ENCODE measurements at places on chromosomes 6 and 20. TPM values are rescaled to one million over a fixed set of nuclear protein-coding genes. Genes with fewer than 3 reads are reported as not detected.

- no peak for DNase-seq
These were observed 531.5 kb downstream of the EPHA7 start for GRCh38 chr6:92887871-92888270.

GRCh38 chr6:154696661-154697060, 36.6 kb upstream of the SCAF8 start:
- DNase-seq, result no peak

ZC2HC1B gene
- total RNA-seq, result 0.24 TPM

- peak; percentile 7 for DNase-seq
These were observed 37.8 kb downstream of the HFE start for GRCh38 chr6:26124781-26125685.

- no peak for DNase-seq
These were observed 58.2 kb upstream of the TRAF3IP2 start for GRCh38 chr6:111663692-111664564.

- DNase-seq, result no peak
These were observed 659 bp downstream of the SLC35F1 start for GRCh38 chr6:117907601-117908245.

RFX6 gene
- not detected for total RNA-seq

GRCh38 chr6:14621518-14621917, 503.9 kb downstream of the CD83 start:
- no peak for DNase-seq

DNA sequence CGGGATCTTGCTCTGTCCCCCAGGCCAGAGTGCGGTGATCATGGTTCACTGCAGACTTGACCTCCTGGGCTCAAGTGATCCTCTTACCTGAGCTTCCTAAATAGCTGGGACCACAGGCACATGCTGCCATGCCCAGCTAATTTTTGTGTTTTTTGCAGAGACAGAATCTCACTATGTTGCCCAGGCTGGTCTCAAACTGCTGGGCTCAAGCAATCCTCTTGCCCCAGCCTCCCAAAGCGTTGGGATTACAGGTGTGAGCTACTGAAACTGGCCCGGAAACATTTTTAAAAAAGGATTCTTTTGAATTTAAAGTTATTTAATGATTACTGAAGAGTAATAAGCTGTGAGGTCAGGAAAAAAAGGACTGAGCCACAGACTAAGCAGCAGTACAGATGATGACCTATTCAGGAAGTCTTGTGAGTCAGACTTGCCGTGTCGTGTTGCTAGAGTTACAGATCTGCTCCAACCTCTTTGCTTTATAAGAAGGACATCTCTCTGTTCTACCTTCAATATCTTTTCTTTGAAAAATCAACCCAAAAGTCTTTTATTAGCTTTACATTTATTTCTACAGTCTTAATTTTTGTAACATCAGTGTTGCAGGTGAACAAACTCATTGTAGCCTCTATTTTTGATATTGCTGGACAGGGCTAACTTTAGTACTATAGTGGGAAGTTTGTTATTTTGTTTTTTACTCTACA, 108.7 kb downstream of the NCOA3 start:
- peak; percentile 60 for DNase-seq

GRCh38 chr6:153849072-153849779, 189.8 kb upstream of the OPRM1 start:
- no peak for DNase-seq

PHF10 gene
- 89.3 TPM for total RNA-seq

BPIFB3 gene
- total RNA-seq, result not detected

LRRC73 gene
- total RNA-seq, result 0.12 TPM

DNA sequence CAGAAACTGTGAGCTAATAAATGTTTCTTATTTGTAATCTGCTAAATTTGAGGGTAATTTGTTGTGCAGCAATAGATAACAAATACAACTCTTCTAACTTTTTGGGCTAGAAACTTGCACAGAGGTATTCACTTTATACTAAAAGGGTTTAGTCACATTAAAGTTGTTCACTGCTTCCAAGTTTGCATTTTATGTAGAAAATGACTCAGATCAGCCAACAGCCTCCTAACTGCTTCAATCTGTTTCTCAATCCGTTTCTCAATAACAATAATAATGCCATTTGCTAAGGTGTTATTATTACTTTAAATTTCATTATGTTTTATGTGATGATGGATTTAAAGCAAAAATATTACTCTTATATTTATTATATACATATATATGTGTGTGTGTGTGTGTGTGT, 213.9 kb downstream of the CENPW start:
- no peak for DNase-seq

GRCh38 chr6:73688351-73688750, 7.7 kb upstream of the CD109 start:
- no peak for DNase-seq

- DNase-seq, result no peak
These were observed 34.9 kb downstream of the SHLD1 start for GRCh38 chr20:5785146-5785545.

NKAIN4 gene
- total RNA-seq, result not detected

DNA sequence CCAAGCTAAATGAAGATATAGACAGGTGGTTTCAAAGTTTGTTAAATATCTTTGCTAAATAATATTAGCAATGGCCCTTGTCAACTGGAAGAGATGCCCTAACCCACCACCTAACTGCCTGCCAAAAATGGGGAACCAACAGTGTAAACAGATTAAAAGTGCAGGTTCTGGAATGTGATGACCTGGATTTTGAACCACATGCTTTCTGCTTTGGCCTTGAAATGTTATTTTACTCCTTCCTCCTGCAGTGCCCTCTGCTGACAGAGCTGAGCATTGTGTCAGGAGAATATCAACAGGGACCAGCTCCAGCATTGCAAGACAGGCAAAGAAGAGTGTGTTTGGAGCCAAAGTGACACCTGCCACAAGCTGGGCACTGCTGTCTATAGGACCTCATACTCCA, 226.6 kb downstream of the MYLK4 start:
- no peak for DNase-seq

DNA sequence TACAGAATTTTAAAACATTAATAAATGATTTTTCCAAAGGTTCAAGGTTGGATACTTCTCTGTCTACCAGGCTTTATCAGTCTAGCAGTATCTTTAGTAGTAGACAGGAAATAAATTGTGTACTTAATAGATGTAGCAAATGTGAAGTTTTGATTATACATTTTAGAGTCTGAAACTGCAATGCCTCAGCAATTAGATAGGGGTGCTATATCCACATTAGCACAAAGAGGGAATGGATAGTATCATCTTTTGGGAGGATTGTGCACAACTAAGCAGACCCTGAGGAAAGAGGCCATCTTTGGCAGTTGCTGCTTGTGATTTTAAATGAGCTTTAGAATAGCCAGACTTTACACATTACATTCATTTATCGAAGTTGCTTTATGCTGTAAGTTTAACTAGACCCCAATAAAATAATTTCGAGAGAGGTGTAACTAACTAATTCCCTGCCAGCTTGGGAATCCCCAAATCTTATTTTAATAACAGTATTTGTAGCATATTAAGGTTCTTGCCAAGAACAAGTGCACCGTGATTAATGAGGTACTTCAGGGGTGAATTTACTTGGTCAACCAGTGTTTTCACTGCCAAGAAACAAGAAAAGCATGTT, 2.8 kb downstream of the KCNQ5 start:
- no peak for DNase-seq

AKAP12 gene
- total RNA-seq, result 0.78 TPM

- no peak for DNase-seq
These were observed 56.5 kb upstream of the PKIB start for GRCh38 chr6:122553697-122554096.

DNA sequence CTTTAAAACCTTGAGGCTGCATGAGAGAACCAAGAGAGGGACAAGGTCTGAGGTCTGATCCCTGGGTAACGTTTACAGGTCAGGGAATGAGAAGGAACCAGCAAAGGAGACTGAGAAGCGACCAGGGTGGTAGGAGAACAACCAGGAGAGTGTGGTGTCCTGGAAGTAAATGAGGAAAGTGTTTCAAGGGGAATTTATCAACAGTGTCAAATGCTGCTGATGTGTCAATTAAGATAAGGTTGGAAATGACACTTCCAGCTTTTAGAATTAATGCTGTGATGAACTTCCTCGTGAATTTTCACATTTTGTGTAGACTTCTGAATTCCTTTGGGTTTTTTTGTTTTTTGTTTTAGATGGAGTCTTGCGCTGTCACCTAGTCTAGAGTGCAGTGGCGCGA, 83.7 kb downstream of the CNBD2 start:
- no peak for DNase-seq

DNA sequence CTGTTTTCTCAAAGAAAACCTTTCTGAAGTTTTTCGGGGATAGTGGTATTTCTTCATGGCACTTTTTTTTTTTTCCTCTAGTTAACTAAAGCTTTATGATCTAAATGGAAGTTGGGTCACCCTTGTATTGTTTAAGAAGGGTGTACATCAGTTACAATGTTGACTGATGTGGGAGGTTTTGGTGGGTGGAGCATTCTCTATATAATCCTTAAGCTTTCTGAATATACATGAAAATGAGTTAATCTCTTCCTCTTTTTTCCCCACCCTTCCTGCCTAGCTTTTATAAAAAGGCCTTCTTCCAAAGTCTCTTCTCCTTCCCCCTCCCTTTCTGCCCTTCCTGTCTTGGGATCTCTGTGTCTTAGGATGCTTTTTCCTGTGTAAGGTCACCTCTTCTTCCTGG, 47.2 kb downstream of the DHX35 start:
- no peak for DNase-seq

GRCh38 chr6:40906759-40907158, 132.3 kb downstream of the UNC5CL start:
- DNase-seq, result no peak

DNA sequence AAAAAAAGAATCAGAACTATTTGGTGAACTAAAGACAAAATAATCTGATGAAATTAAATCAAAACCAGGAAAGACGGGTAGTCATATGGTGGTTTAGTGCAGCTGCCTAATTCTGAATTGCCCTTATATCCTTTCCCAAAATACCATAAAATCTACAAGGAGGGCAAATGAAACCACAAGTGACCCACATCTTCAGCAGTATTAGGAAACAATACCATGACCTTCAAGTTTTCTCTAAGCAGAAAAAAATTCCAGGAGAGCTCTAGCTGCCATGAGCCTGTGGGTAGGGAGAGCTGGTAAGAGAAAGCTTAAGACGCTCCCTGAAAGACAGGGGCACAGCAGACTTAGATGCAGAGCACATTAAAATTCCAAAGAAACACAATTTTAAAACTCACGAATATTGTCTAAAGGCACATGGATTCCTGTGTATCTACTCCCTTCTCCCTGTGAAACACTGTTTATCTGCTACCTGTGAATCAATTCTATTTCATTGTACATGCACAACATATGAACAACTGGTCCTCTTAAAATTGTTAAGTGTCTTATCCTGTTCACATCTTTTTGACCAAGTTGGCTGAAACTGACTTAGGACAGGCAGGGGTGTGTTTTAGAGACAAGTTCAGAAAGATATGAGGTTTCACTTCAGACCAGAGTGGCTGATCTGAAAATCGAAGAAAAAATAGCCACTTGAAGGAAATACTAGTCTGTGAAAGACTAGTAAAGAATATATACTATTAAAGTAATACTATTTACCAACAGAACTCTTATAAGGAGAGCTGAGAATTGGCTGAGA, 153.6 kb upstream of the SHLD1 start:
- no peak for DNase-seq

GRCh38 chr6:40148882-40149573, 214.8 kb upstream of the MOCS1 start:
- no peak for DNase-seq

CDH26 gene
- total RNA-seq, result 0.56 TPM

GRCh38 chr6:104686550-104687175, 173.1 kb downstream of the HACE1 start:
- DNase-seq, result no peak

DNA sequence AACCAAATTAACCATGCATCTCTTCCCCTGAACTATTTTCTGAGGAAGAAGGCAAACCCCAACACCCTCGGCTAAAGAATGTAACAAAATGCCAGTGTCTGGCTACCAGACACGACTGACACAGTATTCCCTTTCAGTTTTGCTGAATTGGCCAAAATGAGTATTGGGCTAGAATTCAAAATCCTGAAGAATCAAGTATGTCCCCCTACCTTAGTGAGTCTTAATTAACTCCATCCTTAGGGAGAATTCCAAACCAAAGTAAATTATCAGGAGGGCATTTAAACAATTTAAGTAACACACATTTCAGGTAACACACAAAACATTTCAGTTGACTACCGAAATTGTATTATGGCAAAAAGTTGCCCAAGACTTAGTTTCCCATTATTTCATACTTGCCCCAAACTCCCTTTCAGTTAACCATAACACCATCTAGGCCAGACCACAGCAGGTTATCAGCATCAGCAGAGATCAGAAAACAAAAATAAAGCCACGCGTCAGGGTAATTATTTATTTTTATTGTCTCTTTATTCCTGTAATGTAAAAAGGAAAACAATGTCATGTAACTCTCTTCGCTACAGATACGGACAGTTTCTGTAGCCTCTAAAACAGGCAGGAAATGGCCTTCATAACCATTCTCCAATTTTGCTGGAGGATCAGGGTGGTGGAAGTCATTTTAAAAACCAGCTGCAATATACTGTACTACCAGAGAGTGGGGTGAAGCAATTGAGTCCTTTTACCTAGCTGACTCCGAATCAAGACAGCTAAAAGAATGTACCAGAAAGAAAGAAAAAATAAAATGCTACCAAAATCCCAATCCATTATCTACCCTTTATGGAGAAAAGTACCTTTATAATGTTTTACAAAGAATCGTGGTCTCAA, 1.9 kb downstream of the SNX5 start:
- DNase-seq, result no peak

MYBL2 gene
- total RNA-seq, result 95.1 TPM

DNA sequence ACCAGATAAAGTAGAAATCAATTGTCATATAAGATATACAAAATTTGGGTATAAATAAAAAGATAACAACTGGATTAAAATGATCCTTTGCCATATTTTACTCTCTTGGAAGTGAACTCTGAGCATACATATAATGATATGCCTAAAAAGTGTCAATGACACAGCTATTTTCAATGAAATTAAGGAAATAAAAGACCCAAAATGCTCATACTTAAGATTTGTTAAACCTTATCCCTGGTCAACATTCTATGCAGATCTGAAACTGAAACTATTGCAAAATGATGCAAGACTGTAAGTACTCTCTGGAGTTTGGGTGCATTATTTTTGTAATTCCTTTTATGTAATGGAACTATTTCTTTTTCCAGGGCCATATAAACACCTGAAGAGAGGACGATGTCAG, 119.0 kb upstream of the SGK1 start:
- DNase-seq, result no peak

PGC gene
- 0.60 TPM for total RNA-seq

CLPSL1 gene
- not detected for total RNA-seq

All from activated T-helper 1 cell treated with anti-CD3 and anti-CD28 coated beads, Interleukin-12 subunit alpha, Interleukin-12 subunit beta, Interleukin-2, Interleukin-4 antibody, amounts not matched to agents 30 ng/mL and 10 ng/mL and 1 ng/mL, durations not matched to agents 14 hours and 24 hours and 36 hours (primary cell).